ENCODE measurements at places on chromosomes 4 and X. TPM values are rescaled to one million over a fixed set of nuclear protein-coding genes. Genes with fewer than 3 reads are reported as not detected.

SAP30 gene
- 39.0 TPM for total RNA-seq

STAP1 gene
- total RNA-seq = not detected

DACH2 gene
- not detected for total RNA-seq

SHROOM4 gene
- total RNA-seq = 6.6 TPM

CXorf66 gene
- total RNA-seq = not detected

TMEM31 gene
- not detected for total RNA-seq

HS6ST2 gene
- total RNA-seq = not detected

UNC5C gene
- 0.03 TPM for total RNA-seq

MAGEA2B gene
- not detected for total RNA-seq

F8A2 gene
- total RNA-seq = not detected

DMP1 gene
- total RNA-seq = not detected

TRIM75 gene
- total RNA-seq = not detected

DNA sequence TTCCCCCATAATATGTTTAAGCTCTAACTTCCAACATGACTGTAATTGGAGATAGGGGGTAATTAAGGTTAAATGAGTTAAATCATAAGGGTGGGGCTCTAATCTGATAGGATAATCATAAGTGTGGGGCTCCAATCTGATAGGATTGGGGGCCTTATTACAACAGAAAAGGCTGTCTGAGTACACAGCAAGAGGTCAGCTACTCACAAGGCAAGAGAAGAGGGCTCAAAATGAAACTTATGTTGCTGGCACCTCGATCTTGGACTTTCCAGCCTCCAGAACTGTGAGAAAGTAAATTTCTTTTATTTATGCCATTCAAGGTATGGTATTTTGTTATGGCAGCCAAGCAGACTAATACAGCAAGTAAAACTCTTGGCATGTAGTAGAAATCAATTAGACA is 16.4 kb downstream of the SH2D1A start:
- DNase-seq = no peak

GRCh38 chr4:7472442-7473013 is 37.8 kb upstream of the PSAPL1 start:
- no peak for DNase-seq

DNA sequence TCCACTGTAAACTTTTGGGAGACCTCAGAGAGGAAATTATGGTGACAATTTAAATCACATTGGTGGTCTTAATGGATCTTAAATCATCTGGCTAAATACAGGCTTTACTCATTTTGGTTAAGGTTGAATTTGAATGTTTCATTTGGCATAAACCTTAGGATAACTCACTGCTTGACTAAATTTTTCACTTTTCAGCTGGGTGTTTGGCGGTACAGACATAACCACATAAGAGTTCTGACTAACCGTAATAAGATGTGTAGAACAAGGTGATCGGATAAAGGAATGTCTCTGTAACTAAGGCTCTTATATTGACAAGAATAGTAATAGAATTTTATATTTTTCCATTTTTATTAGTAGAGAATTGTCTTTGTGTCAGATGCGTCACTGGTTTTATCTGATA is 281.0 kb downstream of the BMPR1B start:
- DNase-seq = no peak

DNA sequence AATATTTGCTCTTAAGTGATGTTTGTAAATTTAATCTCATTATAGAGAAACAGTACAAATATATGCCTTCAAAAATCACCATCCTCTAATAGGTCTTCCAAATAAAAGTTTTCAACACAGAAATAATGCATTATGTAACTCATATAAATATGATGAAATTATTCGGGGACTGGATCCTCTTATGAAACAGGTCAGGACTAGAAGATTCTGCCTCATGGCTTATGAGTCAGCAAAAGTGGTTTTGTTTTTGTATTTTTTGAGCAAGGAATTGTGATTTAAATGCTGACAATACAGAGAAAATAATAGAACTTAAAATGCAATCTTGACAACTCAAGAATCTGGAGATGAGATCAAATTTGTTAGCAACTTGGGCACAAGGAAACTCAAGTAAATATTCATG is 179.7 kb upstream of the NDP start:
- no peak for DNase-seq

DNA sequence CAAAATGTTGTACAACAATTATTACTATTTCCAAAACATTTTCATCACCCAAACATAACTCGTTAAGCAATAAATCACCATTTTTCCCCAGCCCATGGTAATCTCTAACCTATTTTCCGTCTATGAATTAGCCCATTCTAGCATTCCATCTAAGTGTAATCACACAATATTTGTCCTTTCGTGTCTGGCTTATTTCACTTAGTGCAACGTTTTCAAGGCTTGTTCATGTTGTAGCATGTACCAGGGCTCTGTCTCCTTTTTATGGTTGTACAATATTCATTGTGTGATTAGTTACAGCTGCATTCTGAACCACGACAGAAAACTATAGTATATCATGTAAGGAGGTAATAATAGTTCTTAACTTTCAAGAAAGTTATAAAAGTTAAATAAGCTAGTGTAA is 656.0 kb upstream of the HS3ST1 start:
- DNase-seq = no peak

DNA sequence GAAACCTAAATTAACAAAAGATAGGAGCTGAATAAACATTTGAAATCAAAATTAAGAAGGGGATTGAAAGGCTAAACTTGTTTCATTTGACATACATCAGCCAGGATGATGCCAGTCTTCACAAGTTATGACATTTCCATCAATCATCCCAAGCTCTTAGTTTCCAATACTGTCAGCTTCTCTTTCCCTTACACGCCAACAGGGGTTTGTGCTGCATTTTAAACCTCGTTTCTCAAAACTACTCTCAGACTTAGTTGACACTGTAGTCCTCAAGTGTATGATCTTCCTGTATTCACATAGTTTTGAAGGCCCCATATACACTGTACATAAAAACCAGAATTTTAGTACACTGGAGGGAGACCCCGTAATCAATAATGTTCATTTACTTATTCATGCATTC is 840 bp upstream of the P2RY10 start:
- no peak for DNase-seq

- DNase-seq = peak; percentile 2
Measured at GRCh38 chrX:45472968-45473367, 272.3 kb upstream of the DIPK2B start.

DNA sequence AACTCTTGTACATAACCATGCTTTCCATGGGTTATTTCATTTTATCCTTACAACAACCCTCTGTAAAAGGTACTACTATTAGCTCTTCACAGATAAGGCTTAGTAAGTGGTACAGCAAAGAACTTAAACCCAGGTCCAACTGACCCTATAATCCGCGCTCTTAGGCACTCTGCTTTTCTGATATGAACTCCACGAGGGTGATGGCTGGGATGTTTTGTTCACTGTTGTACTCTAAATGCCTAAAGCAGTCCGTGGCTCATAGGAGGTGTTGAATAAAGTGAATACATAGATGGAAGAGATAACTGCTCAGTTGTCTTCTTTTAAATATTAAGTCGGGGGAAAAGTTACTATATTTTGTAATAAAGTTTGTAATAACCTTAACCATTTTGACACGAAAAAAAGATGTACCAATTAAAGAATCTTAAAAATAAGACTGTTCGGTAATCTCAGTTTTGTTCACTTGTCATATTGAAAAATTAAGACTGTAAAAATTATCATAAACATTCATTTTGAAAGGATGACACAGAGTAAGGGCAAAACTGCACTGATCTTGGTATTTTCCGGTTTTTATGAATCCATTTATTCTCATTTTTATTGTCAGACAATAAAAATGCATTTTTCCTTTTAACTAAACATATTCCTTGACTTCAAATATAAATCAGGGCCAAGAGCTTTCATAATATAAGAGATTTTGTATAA is 166.5 kb downstream of the FBXW7 start:
- DNase-seq = no peak

GRCh38 chrX:31314921-31315320 is 243.1 kb upstream of the FTHL17 start:
- DNase-seq = peak; percentile 53

GRCh38 chr4:114595207-114595606 is 3.4 kb upstream of the UGT8 start:
- no peak for DNase-seq

DNA sequence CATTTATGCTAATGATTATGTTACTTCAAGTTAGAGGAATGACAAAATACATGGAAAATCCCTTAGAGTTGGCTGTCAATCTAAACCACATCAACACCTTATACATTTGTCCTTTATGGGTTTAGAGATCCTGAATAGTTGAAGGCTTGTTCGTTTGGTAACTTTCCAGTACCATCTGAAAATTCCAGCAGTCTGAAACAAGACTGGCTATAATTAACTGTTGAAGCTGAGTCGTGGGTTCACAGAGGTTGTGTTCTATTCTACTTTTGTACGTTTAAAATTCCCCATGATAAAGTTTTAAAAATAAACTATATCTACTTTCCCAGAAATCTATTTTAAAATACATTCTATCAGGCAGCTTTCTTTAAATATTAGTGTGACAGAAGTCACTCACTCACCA is 73.0 kb downstream of the USP46 start:
- DNase-seq = no peak

- DNase-seq = no peak
Measured at GRCh38 chrX:97358941-97359340, 475.2 kb downstream of the RPA4 start.

- no peak for DNase-seq
Measured at GRCh38 chrX:122869171-122869570, 314.9 kb upstream of the GRIA3 start.

GRCh38 chr4:53011259-53011905 is 149.3 kb downstream of the RASL11B start:
- DNase-seq = no peak

DNA sequence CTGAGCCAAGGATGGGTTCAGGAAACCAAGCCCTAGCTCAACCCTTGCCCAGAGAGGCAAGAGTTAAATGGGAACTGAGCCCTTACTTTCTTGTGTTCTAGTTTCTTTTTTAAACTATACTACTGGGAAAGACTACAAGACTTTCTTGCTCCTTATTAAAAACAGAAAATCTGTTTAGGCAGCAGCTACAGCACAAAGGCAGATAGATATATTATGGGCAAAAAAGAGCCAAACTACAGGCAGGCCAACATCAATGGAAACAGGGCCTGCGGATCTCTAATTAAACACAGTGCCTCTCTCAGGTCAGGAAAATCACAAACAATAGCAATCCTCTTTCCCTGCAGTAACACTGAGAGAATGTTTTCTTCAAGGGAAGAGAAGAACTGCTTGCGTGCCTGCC is 226.0 kb downstream of the LDB2 start:
- DNase-seq = no peak

DNA sequence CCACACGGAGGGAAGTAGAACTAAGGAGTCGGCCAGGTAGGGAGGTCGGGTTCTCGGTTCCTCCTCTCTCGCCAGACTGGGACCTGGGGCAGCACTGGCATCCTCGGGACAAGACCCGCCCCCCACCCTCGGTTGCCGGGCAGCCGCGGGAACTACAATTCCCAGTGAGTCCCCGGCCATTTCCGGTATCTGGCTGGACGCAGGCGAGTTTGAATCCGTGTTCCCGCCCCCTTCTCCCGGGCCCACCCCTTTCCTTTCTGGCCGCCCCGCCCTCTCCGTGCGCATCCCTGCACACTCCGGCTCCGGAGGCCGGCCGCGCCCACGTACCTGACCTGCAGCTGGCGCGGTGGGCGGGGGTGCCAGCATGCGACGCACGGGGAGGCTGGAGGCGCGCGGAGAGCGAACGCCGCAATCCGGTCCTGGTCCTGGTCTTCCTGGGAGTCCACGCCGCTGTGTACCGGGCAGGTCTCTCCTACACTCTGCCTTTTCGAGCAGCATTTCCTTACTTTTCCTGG is 10.2 kb upstream of the DLG3 start:
- DNase-seq = peak; percentile 85
